Right renal pelvis (tissue), 4 donors: ENCODE measurements at places on chromosomes 6 and 20. TPM values are rescaled to one million over a fixed set of nuclear protein-coding genes. Genes with fewer than 3 reads are reported as not detected.

The PREX1 gene
- polyA plus RNA-seq = 15.6 TPM

The IRAK1BP1 gene
- 13.6 TPM for polyA plus RNA-seq

The CST9L gene
- not detected for polyA plus RNA-seq

The SOD2 gene
- polyA plus RNA-seq = 119 TPM

The TRIM27 gene
- 70.1 TPM for polyA plus RNA-seq

The SLC4A11 gene
- 2.0 TPM for polyA plus RNA-seq

The FAXC gene
- polyA plus RNA-seq = 5.3 TPM

The PLG gene
- 8.9 TPM for polyA plus RNA-seq

The SMIM13 gene
- polyA plus RNA-seq = 20.8 TPM

The NKX2-4 gene
- polyA plus RNA-seq = not detected

The TRIM40 gene
- not detected for polyA plus RNA-seq

GRCh38 chr6:36627801-36628246 is 33.7 kb downstream of the SRSF3 start:
- no peak for DNase-seq

DNA sequence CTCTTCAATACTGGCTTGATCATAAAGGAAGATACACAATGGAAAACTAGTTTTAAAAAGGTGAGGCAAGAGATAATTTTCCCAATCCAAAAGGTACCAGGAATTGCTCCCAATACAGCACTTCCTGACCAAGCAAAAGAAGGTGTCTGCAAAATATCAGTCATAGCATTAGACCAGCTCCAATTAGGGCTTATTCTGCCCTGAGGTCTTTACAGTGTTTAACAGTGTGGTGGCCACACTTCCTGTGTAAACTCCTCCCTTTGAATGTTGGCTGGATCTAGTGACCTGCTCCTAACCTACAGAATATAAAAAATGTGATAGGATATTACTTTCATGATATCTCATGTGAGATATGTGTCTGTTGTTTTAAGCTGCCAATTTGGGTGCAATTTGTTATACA is 57.1 kb upstream of the BTN3A2 start:
- no peak for DNase-seq

GRCh38 chr6:16539086-16539931 is 222.0 kb downstream of the ATXN1 start:
- DNase-seq = no peak

- DNase-seq = peak; percentile 80
Measured at GRCh38 chr20:32456869-32457478, 98.8 kb downstream of the ASXL1 start.

DNA sequence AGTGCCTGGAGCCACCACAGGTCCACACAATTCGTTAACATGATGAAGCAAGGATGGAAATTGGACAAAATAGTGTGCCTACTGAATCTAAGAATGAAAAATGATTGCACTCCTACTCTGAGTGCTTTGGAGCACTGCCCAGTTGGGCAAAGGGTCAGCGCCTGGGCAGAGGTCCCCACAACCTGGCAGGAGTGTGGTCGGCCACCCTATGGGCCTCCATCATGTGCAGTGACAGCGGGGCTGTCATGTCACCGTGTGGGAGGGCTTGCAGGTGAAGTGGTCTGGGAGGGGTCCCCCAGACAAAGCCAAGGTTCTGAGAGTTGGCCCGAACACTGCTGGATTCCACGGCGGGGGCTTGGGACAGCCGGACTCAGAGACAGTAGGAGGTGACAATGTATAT is 36.2 kb upstream of the CD93 start:
- DNase-seq = no peak

GRCh38 chr20:35297155-35297554 is 4.9 kb upstream of the FAM83C start:
- no peak for DNase-seq

DNA sequence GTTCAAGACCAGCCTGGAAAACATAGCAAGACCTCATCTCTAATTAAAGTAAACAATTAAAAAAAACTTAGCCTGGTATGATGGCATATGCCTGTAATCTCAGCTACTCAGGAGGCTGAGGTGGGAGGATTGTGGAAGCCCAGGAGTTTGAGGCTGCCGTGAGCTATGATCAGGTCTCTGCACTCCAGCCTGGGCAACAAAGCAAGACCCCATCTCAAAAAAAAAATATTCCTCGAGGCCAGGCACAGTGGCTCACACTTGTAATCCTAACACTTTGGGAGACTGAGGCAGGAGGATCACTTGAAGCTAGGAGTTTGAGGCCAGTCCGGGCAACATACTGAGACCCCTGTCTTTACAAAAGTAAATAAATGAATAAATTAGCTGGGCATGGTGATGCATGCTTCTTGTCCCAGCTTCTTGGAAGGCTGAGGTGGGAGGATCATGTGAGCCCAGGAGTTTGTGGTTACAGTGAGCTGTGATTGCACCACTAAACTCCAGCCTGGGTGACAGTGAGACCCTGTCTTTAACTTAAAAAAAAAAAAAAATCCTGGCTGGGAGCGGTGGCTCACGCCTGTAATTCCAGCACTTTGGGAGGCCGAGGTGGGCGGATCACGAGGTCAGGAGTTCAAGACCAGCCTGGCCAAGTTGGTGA is 9.3 kb upstream of the C2 start:
- no peak for DNase-seq

DNA sequence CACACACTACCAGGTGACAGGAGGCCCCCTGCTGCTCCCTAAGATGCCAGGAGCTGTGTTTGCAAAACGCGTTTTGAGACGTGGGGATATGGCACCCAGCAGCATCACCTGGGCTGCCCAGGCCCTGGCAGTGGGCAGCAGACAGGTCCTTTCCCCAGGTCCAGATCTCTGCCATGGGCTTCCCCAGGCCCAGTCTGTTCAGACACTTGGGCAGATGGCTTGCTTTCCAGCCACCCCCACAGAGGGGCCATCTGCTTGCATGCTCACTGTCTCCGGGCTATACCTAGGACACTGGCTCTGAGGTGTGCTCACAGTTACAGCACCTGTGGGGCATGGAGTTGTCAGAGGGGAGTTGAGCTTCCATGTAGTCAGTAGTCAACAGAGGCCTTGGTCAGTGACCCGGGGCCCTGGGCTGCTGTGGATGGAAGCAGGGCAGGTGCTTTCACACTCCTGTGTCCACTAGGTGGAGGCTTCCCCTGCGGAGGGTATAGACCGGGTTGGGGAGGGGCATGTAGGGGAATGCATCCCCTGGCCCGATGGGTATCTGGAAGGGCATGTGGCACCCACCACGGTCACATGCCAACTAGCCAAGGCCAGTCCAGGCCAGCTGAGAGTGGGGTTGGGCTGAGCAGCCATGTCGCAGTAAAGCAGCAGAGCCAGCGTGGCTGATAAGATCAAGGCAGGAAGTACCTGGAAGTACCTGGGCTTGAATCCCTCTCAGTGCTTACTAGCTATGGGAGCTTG is 185.4 kb upstream of the SLC24A3 start:
- DNase-seq = no peak

DNA sequence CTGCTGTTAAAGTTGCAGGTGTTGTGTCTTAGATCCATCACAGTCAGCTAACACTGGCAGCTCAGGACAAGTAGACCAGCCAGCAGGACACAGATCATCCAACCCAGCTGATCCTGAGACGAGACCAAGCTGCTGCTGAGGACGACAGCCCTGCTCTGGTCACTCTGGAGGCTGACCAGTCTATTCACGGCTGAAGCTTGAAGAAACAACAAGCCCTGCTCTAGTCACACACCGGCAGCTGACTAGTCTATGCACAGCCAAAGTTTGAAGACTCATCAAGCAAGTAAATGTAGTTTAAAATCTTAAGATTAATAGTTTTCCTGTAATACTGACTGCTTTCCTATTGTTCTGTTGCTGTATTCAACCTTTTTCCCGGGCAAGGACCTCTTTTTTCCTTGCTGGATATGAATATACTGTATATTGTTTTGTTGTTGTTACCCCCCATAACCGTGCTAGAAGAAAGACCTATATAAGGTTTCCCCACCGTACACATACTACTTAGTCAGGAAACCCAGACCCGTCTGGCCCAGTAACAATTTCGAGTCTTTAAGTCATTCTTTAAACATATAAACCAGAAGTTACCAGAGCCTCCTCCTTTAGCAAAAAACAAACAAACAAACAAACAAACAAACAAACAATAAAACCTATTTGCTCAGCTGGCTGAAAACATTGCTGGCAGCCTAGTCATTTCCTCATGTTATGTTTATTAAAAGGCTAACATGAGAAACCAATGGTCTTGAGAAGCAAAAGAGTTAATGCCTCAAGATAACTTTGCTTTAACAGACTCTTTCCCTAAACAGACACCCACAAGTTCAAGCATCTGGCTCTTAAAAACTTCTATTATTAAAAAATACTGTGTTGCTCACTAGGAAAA is 16.7 kb upstream of the GSTA3 start:
- no peak for DNase-seq

- no peak for DNase-seq
Measured at GRCh38 chr6:113944701-113945100, 26.2 kb downstream of the HDAC2 start.

DNA sequence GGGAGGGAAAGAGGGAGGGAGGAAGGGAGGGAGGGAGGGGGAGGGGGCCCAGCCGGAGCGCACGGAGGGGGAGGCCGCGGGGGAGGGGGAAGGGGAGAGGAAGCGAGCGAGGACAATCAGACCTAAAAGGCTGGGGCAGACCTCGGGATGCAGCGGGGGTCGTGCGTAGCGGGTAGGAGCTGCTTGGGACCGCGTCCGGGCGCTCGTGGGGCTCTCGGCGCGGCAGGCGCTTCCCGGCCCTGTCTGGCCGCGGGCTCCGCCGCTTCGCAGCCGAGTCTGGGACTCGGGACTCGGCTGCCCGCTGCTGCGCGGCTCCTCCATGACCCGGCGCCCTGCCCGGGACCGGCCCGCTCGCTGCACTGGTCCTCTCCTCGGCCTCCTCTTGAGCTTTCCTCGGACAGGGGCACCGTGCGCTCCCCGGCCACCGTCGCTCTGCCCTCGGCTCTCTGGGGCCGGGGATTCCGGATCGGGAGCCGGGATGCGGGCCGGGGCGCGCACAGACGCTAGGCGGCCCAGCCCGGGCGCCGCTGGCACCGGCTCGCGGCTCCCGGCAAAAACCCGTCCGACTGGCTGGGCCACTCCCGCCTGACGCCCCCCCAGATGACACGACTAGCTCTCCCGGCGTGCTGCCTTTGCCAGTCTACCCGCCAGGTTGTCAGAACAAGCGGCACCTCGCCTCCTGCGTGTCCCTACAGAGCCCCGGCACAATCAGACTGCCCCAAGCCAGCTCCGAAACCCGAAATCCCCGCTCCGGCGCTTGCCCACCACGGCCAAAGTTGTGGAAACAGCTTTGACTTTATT is 2.2 kb downstream of the TFAP2A start:
- DNase-seq = no peak

- no peak for DNase-seq
Measured at GRCh38 chr6:116352515-116353471, 18.0 kb upstream of the DSE start.

DNA sequence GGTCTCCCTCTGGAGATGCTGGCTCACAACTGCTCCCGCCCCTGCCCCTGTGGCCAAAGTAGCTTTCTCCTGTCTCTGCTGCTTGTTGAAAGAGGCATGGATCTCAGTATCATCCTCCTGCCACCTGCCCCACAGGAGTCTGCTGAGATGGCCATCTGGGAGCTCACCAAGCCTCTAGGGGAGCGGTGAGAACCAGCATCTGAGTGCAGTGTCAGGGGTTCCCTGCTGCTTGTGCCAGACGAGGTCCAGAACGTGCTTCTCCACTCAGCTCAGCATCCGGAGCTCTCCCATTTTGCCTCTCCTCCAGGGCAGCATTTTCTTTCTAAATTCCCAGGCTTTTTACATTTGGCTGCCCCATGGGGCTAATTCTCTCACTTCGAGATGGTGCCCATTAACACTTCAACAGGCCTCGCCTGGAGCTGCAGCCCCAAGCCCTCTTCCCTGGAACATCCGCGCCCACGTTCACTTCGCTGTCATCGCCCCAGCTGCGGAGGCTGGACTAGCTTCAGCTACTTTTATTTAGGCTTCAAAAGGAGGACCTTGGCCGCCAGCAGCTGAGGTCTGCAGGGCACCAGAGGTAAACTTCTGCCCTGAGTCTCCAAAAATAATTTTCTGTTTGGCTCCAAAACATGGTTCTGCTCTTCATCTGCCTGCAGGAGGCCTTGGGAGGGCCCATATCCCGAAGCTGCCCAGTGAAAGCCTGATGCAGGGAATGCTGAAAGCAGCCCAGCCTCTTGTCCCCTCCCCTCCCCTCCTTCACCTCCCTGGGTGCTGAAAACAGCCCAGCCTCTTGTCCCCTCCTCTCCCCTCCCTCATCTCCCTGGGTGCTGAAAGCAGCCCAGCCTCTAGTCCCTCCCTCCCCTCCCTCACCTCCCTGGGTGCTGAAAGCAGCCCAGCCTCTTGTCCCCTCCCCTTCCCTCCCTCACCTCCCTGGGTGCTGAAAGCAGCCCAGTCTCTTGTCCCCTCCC is 25.2 kb upstream of the MLN start:
- no peak for DNase-seq

- DNase-seq = no peak
Measured at GRCh38 chr6:91538622-91539021, 951.8 kb upstream of the MAP3K7 start.
